Glutamatergic neuron (in vitro differentiated cells): ENCODE measurements at places on chromosomes 3 and 15. TPM values are rescaled to one million over a fixed set of nuclear protein-coding genes. Genes with fewer than 3 reads are reported as not detected.

Gene GOLGA6L4
- 14.6 TPM for total RNA-seq

Gene HACD2
- total RNA-seq = 6.9 TPM

Gene UCN2
- total RNA-seq = 4.3 TPM

Gene IGSF10
- 0.05 TPM for total RNA-seq

Gene GNB4
- total RNA-seq = 19.1 TPM

Gene CLDN18
- not detected for total RNA-seq

- DNase-seq = no peak
- H3K4me3 ChIP-seq = no peak overlapping the region
- peaks cover 4% of the 10 kb centered on the region for H3K36me3 ChIP-seq
- peaks cover 14% of the 10 kb centered on the region for H3K4me1 ChIP-seq
- no peak overlapping the region for H3K27ac ChIP-seq
Measured at GRCh38 chr3:108416111-108416869, 94.1 kb downstream of the MYH15 start.

GRCh38 chr3:100603469-100603868 is 5.9 kb upstream of the ADGRG7 start:
- no peak for DNase-seq
- H3K36me3 ChIP-seq = no peaks in the 10 kb centered on the region
- no peaks in the 10 kb centered on the region for H3K4me1 ChIP-seq
- no peaks in the 10 kb centered on the region for H3K27me3 ChIP-seq

GRCh38 chr15:43330780-43331087 is 361 bp upstream of the LCMT2 start:
- H3K4me3 ChIP-seq = peak overlapping the region; percentile 94
- peak overlapping the region; percentile 88 for H3K27ac ChIP-seq
- H3K36me3 ChIP-seq = no peaks in the 10 kb centered on the region
- H3K27me3 ChIP-seq = peaks cover 2% of the 10 kb centered on the region

DNA sequence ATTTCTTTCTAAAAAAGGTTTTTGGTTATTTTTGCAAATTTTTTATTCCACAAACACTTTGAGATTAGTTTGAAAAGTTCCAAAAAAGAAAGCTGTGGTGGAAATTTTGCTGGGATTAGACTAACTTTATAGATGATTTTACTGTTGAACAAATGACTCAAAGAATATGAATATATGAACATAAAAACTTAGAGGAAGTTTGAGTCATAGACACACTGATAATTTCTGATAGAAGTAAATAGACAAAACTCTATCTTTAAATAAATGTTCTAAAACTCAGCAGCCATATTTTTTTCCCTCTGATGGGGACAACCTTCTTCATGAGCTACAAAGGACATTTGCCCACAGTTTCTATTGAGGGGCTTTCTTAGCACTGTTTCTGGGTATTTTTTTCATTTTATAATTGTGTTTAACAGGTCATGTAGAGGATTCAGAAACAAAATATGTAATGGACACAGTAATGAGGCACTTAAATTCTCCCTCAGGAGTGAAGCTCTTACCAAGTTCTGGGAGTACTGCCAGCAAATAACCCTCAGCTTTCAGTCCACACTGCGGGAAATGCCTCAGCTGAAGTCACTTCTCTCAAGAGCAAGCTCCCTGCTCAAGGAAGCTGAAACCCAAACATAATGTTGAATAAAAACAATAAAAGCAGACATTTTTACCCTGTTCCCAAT is 157.6 kb downstream of the NFKBIZ start:
- H3K4me1 ChIP-seq = no peaks in the 10 kb centered on the region
- H3K4me3 ChIP-seq = no peak overlapping the region
- H3K27ac ChIP-seq = no peak overlapping the region
- no peak for DNase-seq
- no peaks in the 10 kb centered on the region for H3K36me3 ChIP-seq
- no peaks in the 10 kb centered on the region for H3K27me3 ChIP-seq

GRCh38 chr3:153958635-153959595 is 162.3 kb upstream of the ARHGEF26 start:
- H3K27ac ChIP-seq = no peak overlapping the region
- H3K27me3 ChIP-seq = no peaks in the 10 kb centered on the region
- no peak for DNase-seq
- no peak overlapping the region for H3K4me3 ChIP-seq
- no peaks in the 10 kb centered on the region for H3K36me3 ChIP-seq
- H3K4me1 ChIP-seq = no peaks in the 10 kb centered on the region

GRCh38 chr3:71211083-71211482 is 372.4 kb downstream of the FOXP1 start:
- no peak for DNase-seq
- H3K27ac ChIP-seq = no peak overlapping the region
- no peak overlapping the region for H3K4me3 ChIP-seq
- peaks cover 5% of the 10 kb centered on the region for H3K4me1 ChIP-seq
- H3K27me3 ChIP-seq = peaks cover 1% of the 10 kb centered on the region
- no peaks in the 10 kb centered on the region for H3K36me3 ChIP-seq

- DNase-seq = no peak
- H3K27ac ChIP-seq = no peak overlapping the region
- H3K4me3 ChIP-seq = no peak overlapping the region
- H3K4me1 ChIP-seq = peaks cover 5% of the 10 kb centered on the region
- H3K36me3 ChIP-seq = no peaks in the 10 kb centered on the region
Measured at GRCh38 chr3:58117561-58118181, 93.1 kb downstream of the DNASE1L3 start.

DNA sequence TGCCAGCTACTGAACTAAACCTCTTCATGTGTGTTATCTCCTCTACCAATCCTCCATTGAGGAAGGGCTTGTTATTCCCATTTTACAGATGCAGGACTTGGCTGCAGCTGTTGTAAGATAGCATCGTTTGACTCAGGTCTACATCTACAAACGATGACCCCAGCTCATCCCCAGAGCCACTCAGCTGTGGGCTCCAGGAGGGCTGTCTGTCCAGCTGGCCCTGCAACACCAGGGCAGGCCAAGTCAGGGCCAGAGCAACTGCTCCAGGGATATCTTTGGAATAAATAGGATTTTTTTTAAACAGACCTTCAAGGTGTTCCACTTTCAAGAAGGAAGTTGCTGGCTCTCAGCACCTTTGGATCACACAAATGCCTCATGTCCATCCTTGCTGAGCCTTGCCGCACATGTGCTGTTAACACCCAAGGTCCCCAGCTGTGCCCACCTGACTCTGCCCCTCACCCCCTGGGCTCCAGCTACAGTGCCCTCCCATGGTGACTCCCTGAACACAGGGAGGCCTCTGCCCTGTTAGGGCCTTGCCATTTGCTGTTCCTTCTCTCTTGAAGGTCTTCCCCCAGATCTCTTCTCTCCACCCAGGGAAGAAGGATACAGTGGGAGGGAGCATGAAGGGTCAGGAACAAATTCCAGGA is 31.0 kb downstream of the ALDH1L1 start:
- no peak for DNase-seq
- no peaks in the 10 kb centered on the region for H3K36me3 ChIP-seq

DNA sequence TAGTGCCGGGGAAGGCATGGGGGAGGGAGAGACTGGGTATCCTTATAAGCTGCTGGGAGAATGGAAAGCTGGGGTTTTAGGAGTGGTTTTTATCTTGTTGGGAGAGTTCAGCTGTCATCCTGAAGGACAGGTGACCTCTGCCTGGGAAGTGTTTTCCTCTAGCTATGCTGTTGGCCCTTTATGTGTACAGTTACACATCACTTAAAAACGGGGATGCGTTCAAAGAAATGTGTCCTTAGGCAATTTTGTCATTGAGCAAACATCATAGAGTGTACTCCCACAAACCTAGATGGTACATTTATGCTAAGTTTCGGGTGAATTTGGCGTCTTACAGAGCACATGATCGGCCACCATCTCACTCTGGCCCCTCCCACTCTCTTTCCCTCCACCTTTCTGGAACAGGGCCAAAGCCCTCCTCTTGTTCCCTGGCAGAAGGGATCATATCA is 164.3 kb upstream of the NUDT16 start:
- H3K27me3 ChIP-seq = peaks cover 1% of the 10 kb centered on the region
- H3K4me3 ChIP-seq = no peak overlapping the region
- peaks cover 9% of the 10 kb centered on the region for H3K4me1 ChIP-seq
- H3K36me3 ChIP-seq = no peaks in the 10 kb centered on the region

DNA sequence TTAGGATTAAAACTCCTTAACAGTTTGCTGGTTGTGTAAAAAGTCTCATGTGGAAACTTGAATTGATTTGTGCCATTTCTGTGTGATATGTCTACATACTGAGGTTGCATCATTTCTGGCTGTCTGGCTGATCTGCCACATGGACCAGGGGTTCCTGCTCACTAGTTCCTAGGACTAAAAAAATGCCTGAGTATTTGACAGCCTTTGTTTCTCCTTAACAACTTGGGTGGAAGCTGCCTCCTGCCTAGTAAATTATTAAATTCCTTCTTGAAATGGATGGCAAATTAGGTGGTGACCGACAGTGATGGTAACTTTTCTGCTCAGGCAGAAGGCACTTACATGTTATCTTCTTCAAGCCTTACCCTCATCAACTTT is 226.9 kb upstream of the MRPL3 start:
- no peak overlapping the region for H3K27ac ChIP-seq
- no peak overlapping the region for H3K4me3 ChIP-seq
- H3K4me1 ChIP-seq = peaks cover 7% of the 10 kb centered on the region
- no peak for DNase-seq
- no peaks in the 10 kb centered on the region for H3K36me3 ChIP-seq
- H3K27me3 ChIP-seq = no peaks in the 10 kb centered on the region
